ENCODE measurements at places on chromosomes 1 and 21. TPM values are rescaled to one million over a fixed set of nuclear protein-coding genes. Genes with fewer than 3 reads are reported as not detected.

DNA sequence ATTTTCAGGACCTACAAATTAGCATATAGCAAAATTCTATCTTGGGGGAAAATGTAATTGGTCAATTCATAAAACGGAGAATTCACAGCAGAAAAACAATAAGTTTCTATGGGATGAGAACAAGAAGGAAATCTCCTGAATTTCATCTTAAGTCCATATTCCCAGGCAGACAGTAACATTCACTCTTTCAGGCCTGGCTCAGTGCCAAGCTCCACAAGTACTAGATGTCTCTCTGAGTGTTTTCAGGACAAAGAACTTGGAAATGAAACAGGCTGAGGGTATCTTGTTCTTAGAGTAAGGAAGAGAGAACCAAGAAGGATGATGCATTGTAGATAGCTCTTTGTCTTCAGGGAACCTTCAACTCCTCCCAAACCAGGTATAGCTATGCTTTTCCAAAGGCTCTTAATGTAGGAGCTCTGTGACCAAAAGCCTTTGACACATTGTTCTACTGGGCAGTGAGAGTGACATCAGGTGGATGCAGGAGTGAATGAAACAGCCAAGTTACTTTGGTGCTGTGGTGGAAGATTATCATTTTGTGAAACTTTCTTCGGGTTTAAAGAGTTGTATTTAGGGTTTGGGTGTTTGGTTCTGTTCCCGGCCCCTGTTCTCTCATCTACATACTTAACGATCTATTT, 298.3 kb downstream of the GPATCH2 start:
- peak; percentile 58 for DNase-seq

The MTARC2 gene
- 13.3 TPM for total RNA-seq

GRCh38 chr1:176187001-176187400, 20.1 kb downstream of the COP1 start:
- no peak for DNase-seq

DNA sequence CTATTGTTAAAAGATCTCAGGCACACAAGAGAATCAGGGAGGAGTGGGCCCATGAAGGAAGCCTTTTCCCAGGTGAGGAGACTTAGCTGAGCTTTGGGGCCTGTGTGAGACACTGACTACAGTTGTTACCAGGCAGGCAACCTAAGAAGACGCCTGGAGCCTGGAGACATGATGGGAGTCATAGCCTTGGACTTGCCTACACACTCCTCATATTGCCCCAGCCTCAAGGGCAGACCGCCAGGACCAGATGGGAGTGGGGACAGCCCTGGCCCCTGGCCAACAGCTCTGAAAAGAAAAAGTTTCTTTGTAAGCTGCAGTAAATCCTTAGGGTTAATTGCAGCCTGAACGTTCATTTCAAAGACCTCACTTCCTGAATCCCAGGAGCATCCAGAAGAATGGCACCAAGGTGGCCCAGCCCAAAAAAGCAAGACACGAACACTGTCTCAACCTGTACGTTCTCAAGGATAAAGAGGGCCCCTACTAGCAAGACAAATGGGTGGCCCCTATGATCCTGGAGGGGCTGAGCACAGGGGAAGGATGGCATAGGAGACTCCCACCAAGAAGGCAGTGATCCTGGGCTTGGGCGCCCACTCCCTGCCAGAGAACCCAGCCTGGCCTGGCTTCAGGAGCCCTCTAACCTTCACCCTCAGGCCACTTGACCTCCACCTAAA, 33.2 kb upstream of the BTG2 start:
- peak; percentile 69 for DNase-seq

DNA sequence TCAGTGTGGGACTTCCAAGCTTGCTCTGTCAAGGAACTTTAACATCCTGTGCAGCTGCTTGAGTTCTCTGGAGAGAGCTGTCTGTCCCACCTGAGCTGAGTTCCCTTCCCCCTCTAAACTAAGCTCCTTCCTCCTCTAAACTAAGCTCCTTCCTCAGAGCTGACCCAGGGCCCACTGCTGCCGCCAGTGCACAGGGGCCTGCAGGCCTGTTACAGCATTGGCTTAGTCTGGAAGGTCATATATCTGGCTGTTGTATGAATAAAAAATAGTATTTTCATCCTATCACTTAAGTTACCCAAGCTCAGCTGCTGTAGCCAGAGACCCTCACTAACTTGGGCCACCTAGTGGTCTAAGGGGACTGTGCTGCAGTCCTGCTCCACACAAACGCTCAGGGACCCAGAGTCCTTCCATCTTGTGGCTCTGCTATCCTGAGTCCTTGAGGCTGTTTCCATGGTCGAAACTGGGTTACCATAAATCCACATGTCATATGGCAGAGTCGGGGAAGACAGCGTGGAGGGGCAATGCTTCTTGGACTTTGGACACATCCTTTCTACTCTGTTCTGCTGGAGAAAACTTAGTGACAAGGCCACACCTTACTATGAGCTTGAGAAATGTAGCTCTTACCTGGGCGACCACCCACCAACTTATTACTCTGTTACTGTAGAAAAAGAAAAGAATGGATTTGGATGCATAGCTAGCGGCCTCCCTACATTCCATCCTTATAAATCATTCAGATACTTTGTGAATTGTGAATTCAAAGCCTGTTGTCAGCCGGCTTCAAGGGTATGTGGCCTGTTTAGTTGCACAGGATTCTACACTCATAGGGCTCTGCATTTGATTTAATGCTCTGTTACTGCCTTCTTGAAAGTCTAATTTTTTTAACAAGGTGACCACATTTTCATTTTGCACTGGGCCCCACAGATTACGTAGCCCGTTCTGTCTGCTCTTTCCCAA, 71.4 kb upstream of the GCLM start:
- DNase-seq = peak; percentile 40

The NOS1AP gene
- 1.6 TPM for total RNA-seq

DNA sequence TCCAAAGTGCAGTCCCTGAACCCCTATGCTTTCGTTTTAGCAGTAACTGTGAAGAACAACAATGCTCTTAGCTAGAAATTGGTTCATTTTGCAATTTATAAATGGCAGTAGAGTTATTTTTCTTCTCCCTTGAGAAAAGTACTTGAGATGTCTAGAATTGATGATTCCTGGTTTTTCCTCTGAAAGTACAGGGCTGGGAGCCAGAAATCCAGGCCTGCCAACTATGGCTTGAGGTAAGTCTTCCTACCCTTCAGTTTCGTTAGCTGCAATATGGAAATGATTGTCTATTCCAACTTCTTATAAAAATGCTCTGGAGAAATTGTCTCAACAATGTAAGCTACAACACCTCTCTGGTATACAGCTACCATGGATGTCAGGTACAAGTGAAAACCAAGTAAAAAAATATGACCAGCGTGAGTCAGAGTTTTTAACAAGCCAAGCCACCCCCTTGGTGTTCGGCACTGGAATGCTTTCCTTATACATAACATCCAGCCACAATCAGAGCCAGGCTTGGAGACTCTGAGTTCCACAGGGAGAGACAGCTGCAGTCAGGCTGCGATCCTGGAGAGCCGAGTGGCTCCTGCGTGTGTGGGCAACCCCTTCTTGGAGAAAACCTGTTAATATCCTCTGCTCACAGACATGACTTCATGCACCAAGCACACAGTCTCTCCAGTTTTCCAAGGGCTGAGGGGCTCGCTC, 22.0 kb downstream of the TSPAN2 start:
- peak; percentile 22 for DNase-seq

DNA sequence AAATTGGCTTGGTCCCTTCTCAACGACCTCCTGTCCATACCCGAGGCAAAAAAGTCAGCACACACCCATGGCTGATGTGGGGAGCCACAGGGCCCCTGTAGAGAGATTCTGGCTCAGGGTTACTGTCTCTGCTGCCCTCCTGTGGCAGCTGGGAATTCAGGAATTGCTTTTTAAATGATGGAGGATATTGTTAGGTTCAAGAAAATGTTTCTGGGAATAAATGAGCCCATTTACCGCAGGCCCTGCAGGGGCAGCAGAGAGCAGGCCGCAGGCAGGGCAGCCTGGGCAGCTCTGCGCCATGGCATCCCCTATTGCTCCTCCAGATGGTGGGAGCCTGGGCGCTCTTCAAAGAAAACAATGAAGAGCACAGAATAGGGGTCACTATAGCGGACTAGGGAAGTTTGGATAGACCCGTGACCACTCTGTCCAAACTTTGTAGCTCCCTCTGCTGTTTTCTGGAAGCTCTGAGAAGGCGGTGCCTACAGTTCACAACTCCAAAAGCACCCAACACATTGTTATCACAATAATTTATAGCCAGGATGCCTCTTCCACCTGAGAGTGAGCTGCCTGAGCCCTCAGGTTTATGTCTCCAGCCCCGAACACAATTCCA, 201.1 kb downstream of the BACH1 start:
- DNase-seq = no peak

DNA sequence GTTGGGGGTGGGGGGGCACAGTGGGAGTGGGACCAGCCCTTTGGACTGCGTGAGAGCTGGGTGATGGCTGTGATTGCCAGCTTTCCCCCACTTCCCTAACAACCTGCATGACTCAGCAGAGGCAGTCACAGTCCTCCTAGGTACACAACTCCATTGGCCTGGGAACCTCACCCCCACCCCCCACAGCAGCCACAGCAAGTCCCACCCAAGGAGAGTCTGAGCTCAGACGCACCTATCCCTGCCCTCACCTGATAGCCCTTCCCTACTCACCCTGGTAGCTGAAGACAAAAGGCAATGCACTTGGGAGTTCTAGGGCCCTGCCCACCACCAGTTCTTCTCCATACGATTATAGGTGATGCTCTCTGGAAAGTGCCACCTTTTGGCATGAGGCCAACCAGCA, 188.9 kb downstream of the ZNF648 start:
- DNase-seq = no peak

DNA sequence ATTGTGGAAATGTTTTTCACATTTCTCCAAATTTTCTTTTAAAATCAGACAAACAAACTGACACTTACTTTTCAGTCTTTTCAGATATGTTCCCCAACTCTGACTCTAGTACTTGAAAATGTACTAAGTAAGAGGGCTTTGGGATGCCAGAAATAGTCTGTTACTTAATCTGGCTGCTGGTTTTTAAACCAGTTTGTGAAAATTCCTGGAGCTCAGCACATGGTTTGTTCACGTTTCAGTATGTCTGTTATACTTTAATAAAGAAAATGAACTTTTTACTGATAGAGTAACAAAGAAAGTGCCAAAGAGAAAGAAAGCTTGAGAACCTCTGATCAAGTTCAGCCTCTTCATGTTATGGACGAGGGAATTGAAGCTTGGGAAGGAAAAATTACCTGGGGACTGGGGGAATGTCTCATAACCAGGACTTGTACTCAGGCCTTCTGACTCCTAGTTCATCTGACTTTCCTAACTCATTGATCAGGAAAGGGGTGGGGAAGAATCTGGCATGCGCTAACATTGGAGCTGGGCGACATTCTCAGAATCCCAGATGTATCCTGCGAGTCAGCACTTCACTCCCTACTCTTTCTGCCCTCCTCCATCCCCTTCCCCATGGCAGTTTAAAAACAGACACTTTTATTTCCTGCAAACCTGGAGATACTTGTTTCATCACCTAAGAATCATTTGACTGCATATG, 30.8 kb upstream of the DNAJC6 start:
- peak; percentile 10 for DNase-seq

The EFNA3 gene
- total RNA-seq = 0.92 TPM

DNA sequence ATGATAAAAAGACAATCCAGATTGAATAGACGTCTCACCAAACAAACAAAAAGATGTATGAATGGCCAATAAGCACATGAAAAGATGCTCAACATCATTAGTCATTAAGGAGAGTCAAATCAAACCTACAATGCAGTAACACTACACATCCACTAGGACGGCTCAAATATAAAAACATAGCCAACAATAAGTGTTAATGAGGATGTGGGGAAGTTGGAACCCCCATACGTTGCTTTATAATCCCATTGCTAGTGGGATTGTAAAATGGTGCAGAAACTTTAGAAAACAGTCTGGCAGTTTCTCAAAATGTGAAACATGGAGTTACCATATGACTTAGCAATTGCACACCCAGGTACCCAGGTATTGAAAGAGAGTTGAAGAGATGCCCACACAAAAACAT, 14.7 kb upstream of the IL24 start:
- no peak for DNase-seq

DNA sequence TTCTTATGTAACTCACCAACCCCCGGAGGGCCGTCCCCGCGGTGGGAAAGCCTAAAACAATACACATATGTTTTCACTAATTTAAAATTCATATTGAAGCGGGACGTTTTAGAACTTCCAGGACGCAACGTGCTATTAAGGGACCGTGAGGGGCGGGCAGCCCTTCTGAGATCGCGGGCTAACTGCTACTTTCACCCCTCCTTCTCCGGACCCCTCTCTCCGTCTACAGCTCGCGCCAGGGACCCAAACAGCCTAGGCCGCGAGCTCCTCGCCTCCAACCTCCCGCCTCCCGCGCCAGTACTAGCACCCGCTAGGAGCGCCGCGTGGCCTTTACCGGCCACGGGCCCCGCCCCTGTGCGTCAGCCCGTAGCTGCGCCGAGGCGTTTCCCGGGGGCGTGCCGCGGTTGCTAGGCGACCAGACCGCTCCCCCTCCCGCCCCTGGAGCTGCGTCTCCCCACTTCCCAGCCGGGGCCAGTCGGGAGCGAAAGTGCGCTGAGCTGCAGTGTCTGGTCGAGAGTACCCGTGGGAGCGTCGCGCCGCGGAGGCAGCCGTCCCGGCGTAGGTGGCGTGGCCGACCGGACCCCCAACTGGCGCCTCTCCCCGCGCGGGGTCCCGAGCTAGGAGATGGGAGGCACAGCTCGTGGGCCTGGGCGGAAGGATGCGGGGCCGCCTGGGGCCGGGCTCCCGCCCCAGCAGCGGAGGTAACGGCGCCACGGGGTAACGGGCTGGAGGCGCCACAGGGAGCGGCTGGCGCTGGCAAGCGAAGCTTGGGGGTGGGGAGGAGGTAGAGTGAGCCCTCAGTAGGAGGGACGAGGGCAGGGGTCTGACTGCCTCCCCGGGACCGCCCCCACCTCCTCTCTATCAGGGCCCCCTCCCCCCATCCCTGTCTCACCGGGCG, at the start of gene DYRK3:
Gene DYRK3, plus strand, starts transcription at position 457 of the 898 bp plus-strand sequence. Its CDS starts 168 bp downstream, at position 625.
- peak; percentile 94 for DNase-seq

The SFN gene
- total RNA-seq = 66.7 TPM

DNA sequence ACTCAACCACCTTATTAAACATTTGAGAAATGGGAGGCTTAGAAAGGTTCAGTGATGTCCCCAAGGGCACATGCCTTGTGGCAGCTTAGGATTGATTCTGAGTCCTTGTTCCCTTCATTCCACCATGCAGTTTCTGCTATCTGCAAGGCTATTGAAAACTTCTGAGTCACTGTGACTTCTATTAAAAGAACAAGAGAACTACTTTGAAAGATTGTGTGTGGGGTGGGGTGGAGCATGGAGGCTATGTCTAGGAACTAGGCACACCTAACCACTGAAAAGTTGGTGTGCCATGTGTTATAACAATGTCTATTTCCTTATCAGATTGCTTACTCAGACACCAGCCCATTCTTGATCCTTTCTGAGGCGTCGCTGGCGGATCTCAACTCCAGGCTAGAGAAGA, 10.8 kb downstream of the MTARC1 start:
- DNase-seq = no peak

GRCh38 chr1:182611787-182612186, 7.6 kb upstream of the RGS16 start:
- DNase-seq = peak; percentile 80

- DNase-seq = no peak
These were observed 8.8 kb downstream of the MDM4 start for GRCh38 chr1:204524986-204525385.

- DNase-seq = no peak
These were observed 29.9 kb downstream of the EPHA8 start for GRCh38 chr1:22592919-22593790.

GRCh38 chr1:180309338-180309737, 79.3 kb downstream of the LHX4 start:
- no peak for DNase-seq
